ENCODE measurements at places on chromosomes 16 and 17.
A peak's percentile ranks its signal among the peaks of the same experiment; 100 is the strongest.

DNA sequence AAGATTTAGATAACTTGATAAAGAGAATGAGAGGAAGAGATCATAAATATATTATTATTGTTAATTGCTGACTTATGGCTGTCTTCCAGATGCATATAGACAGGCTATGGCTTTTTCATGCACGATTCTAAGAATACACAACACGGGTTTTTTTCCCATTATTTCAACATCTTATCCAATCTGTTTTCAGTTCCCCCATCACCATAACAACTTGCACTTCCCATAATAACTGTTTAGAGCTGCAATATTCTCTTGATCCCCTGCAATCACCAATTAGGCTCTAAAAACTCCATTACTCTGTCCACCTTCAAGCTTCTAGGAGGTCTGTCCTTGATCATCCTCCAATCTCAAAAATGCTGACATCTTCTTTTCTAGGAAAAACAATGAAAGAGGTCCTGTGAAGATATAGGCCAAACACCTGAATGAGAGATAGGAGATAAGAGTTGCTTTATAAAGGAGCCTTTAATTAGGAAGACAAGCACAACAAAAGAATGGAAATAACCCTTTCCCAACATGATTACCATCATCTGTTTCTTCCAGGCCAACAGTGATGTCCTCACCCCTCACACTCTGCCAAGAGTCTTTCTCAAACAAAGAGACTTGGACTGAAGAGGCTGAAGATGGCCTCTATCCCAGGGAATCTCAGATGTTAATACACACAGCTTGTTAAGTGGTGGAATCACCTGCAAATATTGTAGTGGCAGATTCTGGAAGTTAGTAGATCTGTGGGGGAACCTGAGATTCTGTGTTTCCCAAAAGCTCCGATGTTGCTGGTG lies 32.2 kb upstream of the CCL2 start:
- no peak for DNase-seq

- peak; percentile 74 for DNase-seq
Observed at GRCh38 chr16:58336332-58337089, 41.7 kb upstream of the PRSS54 start.

GRCh38 chr17:49546546-49547535 lies 28.8 kb upstream of the NXPH3 start:
- DNase-seq = no peak

DNA sequence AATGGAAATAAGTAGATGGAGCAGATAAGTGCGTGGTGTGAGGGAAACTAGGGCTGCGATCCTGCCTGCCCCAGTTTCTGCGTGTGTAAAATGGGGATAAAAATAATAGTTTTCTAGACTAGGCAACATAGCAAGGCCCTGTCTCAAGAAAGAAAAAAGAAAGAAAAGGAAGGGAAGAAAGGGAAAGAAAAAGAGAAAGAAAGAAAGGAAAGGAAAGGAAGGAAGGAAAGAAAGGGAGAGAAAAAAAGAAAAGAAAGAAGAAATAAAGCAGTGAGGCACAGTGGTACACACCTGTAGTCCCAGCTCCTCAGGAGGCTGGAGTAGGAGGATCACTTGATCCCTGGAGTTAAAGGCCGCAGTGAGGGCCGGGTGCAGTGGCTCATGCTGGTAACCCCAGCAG lies 2.2 kb upstream of the PKMYT1 start:
- no peak for DNase-seq

DNA sequence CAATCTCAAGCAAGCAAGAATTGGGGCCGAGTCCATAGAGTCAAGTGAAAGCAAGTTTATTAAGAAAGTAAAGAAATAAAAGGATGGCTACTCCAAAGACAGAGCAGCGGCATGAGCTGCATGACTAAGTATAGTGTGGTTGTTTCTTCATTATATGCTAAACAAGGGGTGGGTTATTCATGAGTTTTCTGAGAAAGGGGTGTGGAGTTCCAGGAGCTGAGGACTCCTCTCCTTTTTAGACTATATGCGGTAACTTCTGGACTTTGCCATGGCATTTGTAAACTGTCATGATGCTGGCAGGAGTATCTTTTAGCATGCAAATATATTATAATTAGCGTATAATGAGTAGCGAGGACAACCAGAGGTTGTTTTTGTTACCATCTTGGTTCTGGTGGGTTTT lies 819.9 kb downstream of the KCNJ2 start:
- DNase-seq = no peak

Data from mesenchymal stem cell (in vitro differentiated cells and primary cell).